Activated naive CD4-positive, alpha-beta T cell treated with anti-CD3 and anti-CD28 coated beads, Interleukin-2, amount 10 ng/mL, durations not matched to agents 7 days and 5 days (primary cell): ENCODE measurements at places on chromosomes 16 and 17.

- DNase-seq, result peak; percentile 38
Observed at GRCh38 chr17:38428643-38429371, 543 bp downstream of the ARHGAP23 start.

GRCh38 chr16:26120729-26121128 lies 429.0 kb downstream of the HS3ST4 start:
- DNase-seq, result no peak

DNA sequence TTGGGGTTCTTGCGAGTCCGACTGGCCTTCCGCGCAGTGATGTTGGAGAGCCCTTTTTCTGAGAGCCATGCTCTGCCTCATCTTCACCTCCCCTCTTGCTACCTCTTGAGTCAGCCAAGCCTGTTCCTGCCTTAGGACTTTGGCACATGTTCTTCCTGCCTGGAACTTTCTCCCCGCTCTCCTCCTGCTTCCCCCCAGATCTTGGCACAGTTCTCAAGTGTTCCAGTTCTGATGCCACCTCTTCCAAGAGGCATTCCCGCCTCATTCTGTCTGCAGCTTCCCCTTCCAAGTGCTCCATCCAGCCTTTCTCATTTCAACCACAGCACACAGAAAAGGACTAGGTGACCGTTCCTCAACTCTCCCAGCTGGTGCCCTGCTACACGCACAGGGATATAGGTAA lies 7.7 kb downstream of the AKAP1 start:
- DNase-seq, result no peak

DNA sequence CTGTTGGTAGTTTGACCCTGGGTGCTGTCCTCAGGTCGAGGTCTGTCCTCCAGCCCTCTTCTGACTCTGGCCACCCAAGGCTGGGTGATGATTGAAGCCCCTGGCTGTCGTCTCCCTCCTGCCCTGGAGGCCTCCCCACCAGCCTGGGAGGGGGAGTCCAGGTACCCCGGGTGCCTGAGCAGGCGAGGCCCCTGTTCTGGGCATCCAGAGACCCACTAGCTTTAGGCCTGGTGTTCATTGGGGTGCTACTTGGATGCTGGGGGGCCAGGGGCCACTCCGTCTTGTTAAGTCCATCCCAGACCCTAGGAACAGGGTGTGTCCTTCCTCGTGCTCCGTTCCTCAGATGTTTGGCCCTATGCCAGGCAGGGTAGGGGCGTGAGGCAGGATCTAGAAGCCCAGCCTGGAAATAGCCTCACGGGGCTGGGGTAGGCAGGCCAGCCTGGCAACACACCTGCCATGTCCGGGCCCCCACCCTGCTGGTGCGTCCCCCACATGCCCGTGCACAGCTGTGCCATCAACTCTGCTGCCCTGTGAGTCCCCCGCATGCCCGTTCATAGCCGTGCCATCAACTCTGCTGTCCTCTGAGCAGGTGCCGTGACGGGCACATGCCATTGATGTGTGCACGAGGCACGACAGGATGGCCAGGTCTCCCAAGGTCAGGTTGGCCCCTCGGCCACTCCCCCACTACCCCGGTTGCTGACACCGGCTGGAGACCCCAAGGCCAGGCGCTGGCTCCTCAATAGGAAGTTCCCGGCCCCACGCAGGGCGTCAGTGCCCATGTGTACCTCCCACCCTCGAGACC lies 36.9 kb downstream of the GINS2 start:
- no peak for DNase-seq

DNA sequence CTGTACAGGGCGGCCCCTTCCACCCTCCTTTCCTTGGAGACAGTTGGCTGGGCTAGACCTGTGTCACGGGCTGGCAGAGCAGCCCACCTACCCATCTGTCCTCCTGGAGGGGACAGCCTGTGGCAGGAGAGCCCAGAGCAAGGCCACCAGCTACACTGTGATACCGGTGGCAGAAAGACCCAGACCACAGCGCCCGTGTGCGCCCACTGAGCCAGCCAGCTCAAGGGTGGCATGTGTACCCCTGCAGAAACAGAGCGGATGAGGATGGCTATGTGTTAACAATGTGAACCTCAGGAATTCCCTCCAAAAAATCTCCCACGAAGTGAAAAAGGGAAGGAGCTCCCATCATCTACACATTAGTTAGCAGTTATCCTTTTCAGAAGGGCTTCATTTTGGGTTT lies 7.1 kb downstream of the HBQ1 start:
- DNase-seq, result no peak

- no peak for DNase-seq
Observed at GRCh38 chr17:5986644-5987043, 83.5 kb upstream of the WSCD1 start.

- peak; percentile 72 for DNase-seq
Observed at GRCh38 chr17:78979780-78980623, at the start of gene LGALS3BP. LGALS3BP (minus strand) TSS chr17:78979923; CDS start chr17:78977191, 2,732 bp downstream.

DNA sequence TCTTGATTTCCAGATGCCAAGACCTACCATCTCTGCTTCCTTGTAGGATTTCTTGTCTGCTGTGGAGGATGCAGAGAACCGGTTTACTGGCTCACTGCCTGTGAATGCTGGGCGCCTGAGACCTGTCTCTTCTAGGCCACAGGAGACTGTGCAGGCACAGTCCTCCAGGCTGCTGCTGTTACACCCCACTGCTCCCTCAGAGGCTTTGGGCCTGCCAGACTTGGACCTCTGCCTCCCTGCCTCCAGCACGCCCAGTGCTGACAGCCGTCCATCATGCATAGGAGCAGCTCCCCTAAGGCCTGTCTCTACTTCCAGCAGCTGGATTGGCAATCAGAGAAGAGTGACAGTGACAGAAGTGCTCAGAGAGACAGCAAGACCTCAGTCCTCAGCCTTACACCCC lies 6.1 kb downstream of the HROB start:
- DNase-seq, result no peak

DNA sequence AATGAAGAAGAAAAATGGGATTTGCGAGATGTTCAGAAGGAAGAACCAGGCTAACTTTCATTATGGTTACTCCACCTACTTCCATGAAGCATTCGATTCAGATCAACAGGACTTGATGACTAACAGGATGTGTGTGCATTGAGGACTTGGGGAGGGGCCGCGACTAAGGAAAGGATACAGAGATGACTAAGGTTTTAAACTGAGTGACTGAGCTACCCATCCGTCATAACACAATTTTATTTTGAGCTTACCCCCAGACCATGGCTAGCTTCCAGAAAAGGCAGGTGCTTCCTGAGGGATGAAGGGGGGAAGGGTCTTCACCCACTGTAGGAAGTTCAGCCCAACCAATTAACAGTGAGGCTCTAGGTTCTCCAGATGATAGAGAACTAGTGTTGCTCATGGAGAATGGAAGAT lies 2.5 kb upstream of the CDYL2 start:
- DNase-seq, result peak; percentile 78

- no peak for DNase-seq
Observed at GRCh38 chr17:1947743-1948516, 77.2 kb downstream of the RTN4RL1 start.

GRCh38 chr16:69593751-69594255 lies 28.0 kb downstream of the NFAT5 start:
- no peak for DNase-seq
